Suppressor macrophage (primary cell): ENCODE measurements at places on chromosomes 7 and 10.

DNA sequence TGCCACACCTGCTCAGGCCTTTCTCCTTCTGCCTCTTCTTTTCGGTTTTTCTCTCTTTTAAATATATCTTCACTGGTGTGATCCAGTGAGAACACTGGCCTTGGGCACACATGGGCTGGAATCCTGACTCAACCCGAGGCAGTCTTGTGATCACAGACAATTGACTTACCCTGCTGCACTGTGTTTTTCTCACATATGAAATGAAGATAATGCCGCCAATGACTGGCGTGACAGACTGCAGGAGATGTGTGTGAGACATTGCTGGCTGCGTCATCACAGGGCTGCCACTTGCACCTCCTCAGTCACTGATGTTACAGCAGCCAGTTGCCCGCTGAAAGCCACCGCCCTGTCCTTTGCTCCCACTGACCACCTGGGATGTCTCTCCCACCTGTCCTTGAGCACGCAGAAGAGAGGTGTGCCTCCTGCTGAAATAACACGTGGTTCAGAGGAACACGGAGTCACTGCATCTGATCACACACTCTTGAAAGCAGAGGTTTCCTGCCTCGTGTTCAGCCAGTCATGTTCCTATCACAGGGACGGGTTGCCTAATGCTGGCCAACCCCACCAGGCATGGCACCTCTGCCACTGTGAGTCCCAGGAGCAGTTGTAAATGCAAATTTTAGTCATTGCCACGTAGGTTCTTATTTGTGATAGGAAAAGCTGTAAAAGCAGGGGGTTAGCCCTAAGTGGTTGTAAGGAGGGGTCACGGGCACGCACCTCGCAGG is 124.6 kb upstream of the LANCL2 start:
- no peak for DNase-seq

GRCh38 chr10:102620591-102621442 is 23.5 kb upstream of the TRIM8 start:
- DNase-seq, result no peak

- DNase-seq, result no peak
Measured at GRCh38 chr7:130047831-130048230, 3.3 kb downstream of the ZC3HC1 start.

GRCh38 chr10:117075064-117075463 is 63.0 kb downstream of the VAX1 start:
- DNase-seq, result no peak

- DNase-seq, result no peak
Measured at GRCh38 chr10:79111846-79112614, 43.3 kb downstream of the ZMIZ1 start.
